ENCODE measurements at places on chromosomes 5 and 9.

GRCh38 chr9:89592963-89593726 is 11.7 kb upstream of the GADD45G start:
- DNase-seq: no peak

- DNase-seq: no peak
These were observed 170.4 kb downstream of the ZDHHC21 start for GRCh38 chr9:14522627-14523379.

DNA sequence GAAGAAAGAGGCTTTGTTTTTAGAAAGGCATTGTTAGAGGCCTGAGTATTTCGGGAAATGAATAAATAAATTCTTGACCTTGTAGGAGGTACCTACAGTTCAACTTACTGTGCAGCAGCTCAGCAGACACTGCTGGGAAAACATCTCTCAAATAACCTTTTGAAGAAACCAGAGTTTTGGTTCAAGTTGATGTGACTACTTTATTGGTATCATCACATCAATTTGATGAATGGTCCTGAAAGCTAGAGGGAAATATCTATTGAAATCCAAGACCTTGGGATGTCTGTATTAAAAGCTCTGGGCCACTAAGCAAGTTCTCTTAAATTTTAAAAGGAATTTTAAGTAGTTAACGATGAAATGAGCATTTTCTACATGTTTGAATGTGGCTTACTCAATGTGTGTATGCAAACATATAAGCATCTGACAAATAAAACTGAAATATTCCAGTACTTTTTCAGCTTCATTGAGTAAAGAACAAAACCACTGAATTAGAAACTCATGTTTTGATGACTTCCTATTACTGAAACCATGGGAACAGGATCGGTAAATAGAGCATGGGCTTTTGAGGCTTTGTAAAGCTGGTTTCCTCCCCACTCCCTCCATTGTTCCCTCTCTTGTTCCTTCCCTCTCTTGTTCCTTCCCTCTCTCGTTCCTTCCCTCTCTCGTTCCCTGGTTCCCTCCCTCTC is 36.7 kb downstream of the SLC27A6 start:
- no peak for DNase-seq

DNA sequence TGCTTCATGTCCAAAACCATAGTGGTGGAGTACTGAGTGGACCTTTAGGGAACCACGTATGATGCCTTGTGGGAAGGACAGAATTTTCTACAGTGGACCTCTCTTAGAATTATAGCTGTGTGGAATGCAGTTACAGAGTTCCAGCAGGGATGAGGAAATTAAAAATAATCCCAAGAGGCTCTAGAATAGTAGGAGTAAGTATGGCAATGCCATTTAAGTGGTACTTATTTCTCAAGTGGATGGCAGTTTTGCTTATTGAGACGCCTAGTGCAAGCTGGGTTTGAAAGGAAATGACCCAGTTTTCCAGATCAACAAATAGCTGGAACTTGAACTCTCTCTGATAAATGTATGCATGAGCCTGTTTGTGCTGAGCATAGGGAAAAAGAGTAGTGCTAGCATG is 431.6 kb downstream of the PRR16 start:
- DNase-seq: no peak

GRCh38 chr9:89441986-89442385 is 55.9 kb downstream of the SEMA4D start:
- no peak for DNase-seq

GRCh38 chr9:137482094-137482781 is 23.1 kb upstream of the NSMF start:
- DNase-seq: peak; percentile 95

Measured in inflammatory macrophage (primary cell).